ENCODE measurements at places on chromosomes 13 and 19.

DNA sequence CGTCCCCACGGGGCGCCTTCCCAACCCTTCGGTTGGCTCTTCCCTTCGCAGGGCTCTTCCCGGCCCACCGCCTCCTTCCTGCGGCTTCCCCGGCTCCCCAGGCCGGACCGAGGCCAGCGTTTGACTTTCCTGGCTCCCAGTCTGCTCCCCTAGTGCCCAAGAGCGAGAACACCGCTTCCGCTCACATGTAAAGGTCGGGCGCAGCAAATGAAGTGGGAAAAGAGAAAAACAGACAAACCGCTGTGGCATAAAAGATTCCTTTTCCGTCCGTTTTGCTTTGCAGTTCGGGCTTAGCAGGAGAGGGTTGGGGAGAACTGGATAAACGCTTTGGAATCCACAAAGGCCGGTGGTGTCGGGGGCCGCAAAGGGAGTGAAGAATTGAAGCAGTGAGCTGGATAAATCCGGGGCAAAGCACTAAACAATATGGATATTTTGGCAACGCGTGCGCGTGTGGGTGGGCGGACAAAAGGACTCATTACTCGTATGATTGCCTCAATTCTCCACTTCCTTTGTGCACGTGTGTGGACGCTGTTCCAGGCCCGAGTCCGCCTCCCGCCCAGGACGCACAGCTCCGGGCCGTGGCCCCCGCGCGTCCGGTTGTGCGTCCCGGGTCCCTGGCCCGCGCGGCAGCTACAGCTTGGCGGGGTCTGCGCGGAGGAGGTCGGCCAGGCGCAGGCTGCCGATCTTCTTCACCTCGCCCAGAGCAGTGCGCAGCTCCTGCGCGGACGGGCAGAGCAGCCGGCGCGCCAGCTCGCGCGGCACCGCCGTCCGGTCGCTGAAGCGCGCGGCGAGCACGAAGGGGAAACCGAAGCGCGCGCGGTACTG is 8.6 kb upstream of the CDX2 start:
- DNase-seq: no peak

GRCh38 chr19:40461669-40462221 is 3.8 kb downstream of the BLVRB start:
- no peak for DNase-seq

GRCh38 chr13:64925727-64926126 is 2304.4 kb downstream of the PCDH9 start:
- no peak for DNase-seq

GRCh38 chr19:58498316-58499020 is 13.3 kb downstream of the SLC27A5 start:
- peak; percentile 18 for DNase-seq
